ENCODE measurements at places on chromosomes 2 and 18.

- no peak for DNase-seq
These were observed 37.2 kb upstream of the THSD7B start for GRCh38 chr2:136727973-136728699.

DNA sequence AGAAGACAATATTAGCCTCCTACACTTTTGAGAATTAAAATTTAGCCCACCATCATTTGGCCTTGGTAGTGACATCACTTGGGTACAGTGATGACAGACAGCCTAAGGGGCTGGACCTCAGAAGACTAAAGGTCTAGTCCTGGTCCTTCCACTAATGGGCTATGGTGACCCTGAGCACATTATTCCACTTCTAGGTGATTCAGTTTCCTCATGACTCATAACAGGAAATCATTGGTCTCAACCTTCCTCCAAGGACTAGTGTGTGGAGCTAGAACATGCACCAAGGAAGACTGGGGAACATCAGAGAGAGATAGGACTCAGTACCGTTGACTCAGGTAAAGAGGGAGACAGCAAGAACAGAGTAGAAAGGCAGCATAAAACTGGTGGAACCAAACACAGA, 64.0 kb downstream of the TFCP2L1 start:
- no peak for DNase-seq

- DNase-seq: no peak
These were observed 80.0 kb downstream of the SOWAHC start for GRCh38 chr2:109694190-109694589.

DNA sequence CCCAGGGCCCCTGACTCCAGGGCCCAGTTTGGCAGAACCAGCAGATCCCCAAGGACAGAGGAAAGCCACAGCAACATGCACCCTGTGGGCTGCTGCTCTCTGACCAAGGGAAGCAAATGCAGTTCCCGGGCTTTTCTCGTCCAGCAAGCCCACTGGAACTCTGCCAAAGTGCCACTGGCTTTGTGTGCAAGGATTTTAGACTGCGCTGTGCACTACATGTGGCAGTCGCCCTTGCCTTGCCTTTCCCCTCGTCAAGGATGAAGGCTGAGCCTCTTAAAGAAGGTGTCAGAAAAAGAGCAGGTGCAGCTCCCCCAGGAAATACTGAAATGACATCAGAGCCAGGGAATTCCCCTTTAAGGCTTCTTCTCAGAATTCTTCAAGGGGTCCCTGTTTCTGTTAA, 199.2 kb downstream of the TFCP2L1 start:
- DNase-seq: no peak

GRCh38 chr2:155377266-155377680, 678.8 kb downstream of the KCNJ3 start:
- DNase-seq: no peak

GRCh38 chr2:240499309-240500301, 58.2 kb downstream of the ANKMY1 start:
- DNase-seq: no peak
